ENCODE measurements at places on chromosomes 1 and 21.

- DNase-seq: no peak
These were observed 185.1 kb downstream of the FOXD2 start for GRCh38 chr1:47622776-47623556.

DNA sequence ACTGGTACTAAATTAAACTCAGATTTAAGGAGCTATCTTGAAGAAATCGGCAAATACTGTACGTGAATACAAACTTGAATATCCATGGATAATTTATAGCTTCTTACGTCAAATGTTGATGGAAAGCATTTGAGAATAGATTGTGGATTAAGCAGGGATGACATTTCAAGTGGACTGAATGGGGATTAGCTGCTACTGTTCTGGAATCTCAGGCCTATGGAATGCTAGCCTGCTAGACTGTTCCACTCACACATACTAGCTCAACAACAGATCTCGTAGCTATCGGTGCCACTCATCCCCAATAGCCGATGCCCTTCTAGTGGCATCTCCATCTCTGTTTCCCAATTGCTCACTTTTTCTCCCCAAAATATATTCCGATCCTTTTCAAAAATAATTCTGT is 62.0 kb upstream of the USP25 start:
- no peak for DNase-seq

DNA sequence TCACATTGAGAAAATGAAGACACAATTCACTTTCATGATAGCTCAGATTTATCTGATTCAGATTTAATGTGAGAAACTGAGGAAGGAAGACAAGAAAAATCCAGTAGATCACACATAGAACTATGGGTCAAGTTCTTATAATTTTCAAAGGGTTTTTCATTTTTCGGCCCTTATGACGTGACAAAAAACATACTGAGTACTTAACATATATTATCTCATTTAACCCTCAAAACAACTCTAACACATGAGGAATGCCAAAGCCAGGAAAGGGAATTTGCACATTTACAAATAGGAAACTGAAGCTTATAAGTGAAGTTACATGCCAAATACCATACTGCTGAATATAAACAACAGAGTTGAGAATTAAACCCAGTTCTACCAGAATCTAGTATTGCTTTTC is 27.6 kb downstream of the SOD1 start:
- no peak for DNase-seq

DNA sequence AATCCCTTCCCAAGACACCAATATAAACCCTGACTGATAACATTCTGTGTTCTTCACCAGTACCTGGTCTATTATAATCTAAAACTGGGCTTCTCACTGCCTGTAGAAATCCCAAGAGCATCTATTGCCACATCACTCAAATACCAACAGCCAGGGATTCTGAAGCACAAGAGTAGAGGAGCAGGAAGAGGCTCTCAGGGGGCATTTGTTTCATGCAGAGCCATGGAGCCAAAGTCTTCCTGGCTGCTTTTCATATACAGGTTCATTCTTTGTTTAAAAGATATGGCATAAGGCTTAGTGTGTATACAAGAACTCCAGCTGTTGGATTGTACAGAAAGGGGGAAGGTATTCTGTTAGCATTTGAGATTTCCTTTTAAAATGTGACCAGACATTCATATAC is 38.2 kb upstream of the USH2A start:
- DNase-seq: no peak

- DNase-seq: no peak
These were observed 17.6 kb downstream of the ESRRG start for GRCh38 chr1:216705676-216706075.

DNA sequence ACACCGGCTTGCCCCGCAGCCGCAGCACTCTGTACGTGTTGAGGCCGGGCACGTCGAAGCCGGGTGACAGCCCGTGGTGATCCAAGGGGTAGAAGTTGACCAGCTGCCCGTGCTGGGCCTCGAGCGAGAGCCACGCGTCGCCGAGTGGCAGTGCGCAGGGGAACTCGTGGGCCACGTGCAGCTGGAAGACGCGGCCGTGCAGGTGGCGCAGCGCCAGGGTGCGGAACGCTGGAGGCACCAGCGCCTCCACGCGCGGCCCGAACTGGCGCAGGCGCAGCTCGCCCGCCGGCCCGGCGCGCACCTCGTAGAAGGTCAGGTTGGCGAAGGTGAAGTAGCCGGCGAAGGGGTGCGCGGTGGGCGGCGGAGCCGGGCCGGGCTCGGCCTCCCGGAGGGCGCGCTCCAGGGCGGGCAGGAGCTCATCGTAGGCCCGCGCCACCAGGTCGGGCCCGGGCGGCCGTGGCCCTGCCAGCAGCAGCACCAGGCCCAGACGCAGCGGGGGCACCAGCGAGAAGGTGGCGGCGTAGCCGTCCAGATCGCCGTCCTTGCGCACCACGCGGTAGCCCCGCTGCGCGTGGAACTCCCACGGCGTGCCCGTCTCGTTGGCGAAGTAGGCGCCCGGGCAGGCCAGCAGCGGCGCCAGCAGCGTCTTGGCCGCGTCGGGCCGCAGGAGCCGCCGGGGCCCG is 19.5 kb downstream of the LACTBL1 start:
- DNase-seq: no peak

GRCh38 chr1:225980005-225980836 is 18.9 kb downstream of the SDE2 start:
- no peak for DNase-seq

DNA sequence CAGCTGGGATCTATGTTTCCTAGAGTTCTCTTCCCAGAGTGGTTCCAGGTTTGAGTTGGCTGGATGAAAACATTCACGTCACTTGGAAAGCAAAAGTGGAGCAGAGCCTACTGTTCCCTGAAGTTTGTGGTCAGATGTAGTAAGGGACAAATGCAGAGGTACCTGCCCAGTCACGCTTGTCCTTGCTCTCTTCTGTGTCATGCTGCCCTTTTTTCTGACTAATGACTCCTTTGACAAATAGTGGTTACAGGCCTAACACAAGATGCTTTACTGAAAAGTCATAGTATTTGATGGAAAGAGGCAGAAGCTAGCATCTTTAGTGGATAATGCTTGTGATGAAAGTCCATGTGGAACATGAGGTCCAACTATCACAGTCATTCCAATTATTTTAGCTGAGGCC is 881.4 kb upstream of the B3GALT2 start:
- DNase-seq: no peak

- DNase-seq: no peak
These were observed 61.1 kb upstream of the HP1BP3 start for GRCh38 chr1:20848162-20848561.

DNA sequence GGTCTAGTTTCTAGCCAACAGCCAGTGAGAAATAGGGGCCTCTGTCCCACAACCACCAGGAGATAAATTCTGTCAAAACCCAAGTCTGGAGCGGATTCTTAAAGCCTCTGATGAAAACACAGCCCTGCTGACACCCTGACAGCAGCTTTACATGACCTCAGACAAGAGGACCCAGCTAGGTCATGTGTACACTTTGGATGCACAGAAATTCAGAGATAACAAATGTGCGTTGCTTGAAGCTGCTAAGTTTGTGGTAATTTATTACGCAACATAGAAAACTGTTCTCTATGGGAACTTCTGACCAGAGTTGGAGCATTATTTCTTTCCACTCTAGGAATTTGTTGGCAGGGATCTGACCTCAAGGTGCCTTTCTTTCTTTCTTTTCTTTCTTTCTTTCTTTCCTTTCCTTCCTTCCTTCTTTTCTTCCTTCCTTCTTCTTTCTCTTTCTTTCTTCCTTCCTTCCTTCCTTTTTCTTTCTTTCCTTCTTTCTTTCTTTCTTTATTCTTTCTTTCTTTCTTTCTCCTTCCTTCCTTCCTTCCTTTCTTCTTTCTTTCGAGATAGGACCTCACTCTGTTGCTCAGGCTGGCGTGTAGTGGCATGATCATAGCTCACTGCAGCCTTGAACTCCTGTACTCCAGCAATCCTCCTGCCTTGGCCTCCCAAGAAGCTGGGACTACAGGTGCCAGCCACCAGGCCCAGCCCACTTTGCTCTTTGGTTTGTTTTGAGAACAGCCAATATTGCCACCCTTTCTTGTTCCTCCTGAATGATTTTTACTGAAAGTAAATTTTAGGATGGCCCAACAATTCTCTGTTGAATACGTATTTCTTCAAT is 14.9 kb upstream of the HMGCS2 start:
- peak; percentile 72 for DNase-seq

DNA sequence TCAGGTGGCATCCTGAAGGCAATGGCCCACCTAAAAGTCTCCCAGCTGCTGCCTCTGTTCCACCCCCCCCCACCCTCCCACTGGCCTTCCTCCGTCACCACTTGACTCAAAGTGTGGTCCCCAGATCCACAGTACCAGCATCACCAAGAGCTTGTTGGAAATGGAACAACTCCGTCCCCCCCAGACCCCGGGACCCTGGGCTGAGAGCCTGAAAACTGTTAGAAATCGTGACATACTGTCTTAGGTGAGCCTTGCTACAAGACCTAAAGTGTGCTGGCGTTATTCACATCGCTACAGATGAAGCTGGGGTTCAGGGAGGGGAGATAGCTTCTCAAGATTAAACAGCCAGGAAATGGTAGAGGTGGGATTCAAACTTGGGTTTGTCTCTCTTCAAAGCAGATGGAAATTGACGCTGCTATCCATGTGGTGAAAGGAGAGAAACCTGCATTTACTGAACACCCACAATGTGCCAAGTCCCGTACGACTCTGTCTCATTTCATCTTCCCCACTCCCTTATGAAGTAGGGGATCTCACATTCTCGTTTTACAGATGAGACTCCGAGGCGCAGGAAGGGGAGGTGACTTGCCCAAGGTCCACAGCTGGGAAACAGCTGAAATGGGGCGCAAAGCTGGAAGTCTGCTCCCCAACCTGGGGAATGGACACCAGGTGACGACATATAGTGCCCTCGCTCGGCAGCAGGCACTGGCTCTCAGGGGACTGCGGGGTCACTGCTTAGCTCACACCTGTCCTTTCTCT is 52.8 kb upstream of the IFFO2 start:
- DNase-seq: no peak

DNA sequence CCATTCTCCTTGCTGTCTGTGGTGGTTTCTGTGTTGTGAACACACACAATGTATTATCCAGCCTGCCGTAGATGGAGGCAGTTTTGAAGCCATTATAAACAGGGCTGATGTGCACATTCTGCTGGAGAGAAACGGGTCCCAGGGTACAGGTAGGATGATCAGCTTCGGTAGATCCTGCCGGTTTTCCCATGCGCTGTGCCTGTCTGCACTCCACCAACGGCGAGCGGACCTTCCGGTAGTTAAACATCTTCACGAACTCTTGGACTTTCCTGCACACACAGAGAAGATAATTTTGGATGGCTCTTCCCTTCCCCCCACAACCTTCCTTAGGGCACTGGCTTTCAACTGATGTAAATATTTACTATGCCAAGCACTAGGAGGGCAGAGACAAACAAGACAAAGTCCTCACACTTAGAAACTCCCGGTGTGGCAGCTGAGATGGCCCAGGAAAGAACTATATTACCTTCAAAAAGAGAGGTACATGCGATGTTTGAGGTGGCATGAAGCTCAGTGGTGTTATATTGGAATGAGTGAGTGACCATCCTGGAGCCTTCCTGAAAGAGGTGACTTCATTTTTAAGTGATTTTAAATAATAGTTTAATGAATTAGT is 41.7 kb downstream of the ALPL start:
- no peak for DNase-seq

DNA sequence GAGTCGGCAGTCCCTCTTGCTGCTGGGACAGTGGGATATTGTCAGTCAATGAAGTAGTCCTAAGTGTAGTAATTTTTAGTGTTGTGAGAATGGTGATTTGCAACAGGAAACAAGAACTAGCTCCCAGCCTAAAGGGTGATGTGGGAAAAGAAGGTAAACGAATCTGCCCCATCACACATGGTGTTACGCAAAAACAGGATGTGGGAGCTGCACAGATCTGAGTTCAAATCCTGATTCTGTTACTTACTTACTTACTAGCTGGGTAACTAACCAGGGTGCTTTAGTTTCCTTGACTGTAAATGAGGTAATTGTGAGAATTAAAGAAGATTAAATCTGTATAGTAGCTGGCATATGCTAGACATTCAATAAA is 22.3 kb downstream of the NAV1 start:
- no peak for DNase-seq

GRCh38 chr1:200090252-200091159 is 63.0 kb downstream of the NR5A2 start:
- DNase-seq: peak; percentile 18

Data from hematopoietic multipotent progenitor cell treated with erythropoietin and hydrocortisone succinate and interleukin-3 and kit ligand, for 6 days (in vitro differentiated cells).